ENCODE measurements at places on chromosomes 7 and 10.

DNA sequence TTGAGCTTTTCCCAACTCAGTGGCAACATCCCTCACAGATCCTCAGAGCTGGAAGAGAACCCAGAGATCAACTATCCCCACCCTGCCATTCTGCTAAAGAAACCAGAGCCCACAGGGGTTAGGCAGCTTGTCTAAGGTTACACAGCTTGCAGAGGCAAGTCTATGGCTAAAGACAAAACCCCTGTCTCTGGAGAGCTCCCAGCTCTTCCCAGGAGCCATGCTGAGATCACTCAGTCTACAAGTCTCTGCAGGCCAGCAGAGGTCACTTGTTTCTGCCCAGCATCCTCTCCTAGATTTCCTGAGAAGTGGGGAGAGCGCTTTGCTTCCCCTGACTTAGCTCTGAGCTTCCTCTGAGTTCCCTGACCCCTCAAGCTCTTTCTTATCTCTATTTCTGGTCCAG, 28.5 kb upstream of the LOXL4 start:
- H3K27me3 ChIP-seq = peaks cover 12% of the 10 kb centered on the region
- DNase-seq = no peak
- H3K4me1 ChIP-seq = no peaks in the 10 kb centered on the region
- H3K27ac ChIP-seq = no peak overlapping the region

GRCh38 chr7:95585426-95585789, 10.9 kb downstream of the PDK4 start:
- H3K27me3 ChIP-seq = no peaks in the 10 kb centered on the region
- no peaks in the 10 kb centered on the region for H3K36me3 ChIP-seq

DNA sequence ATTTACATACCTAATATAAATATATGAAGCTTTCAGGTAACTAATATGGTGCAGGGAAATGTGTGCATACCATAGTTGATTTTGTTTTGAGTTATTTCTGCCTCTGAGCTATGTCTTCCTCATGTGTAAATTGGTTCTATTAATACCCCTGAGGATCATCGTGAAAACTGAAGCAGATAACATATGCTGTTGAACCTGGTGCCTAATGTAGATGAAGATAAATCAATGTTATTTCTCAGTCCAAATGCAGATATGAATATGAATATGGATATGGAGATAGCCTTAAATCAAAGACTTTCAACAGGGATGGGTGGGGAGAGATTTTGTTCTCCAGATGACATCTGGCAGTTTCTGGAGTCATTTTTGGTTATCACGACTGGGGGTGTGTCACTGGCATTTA, 122.3 kb upstream of the ANKRD30A start:
- H3K27ac ChIP-seq = no peak overlapping the region
- H3K4me1 ChIP-seq = no peaks in the 10 kb centered on the region
- no peak for DNase-seq
- H3K36me3 ChIP-seq = no peaks in the 10 kb centered on the region

DNA sequence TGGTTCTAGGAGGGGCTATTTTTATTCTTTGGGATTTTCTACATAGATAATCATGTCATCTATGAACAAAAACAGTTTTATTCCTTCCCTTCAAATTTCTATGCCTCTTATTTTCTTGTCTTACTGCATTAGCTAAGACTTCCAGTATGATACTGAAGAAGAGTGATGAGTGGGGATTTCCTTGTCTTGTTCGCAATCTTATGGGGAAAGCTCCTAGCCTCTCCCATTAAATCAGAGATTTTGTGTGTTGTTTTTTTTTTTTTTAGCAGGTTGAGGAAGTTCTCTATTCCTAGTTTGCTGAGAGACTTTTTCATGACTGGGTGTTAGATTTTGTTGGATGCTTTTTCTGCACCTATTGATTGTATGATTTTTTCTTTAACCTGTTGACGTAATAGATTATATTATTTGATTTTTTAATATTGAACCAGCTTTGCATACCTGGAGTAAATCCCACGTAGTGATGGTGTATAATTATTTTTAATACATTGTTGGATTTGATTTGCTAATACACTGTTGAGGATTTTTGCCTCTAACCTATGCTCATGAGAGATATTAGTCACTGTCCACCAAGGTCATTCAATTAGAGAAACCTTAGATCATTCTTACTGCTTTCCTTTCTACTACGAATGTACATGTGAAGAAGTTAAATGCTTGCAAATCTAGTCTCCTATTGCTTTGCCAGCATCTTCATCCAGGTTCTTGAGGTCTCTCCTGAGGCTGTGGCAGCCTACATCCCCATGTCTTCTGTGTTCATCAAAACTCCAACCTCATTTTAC, 6.5 kb downstream of the ATP5F1C start:
- H3K27me3 ChIP-seq = no peaks in the 10 kb centered on the region

DNA sequence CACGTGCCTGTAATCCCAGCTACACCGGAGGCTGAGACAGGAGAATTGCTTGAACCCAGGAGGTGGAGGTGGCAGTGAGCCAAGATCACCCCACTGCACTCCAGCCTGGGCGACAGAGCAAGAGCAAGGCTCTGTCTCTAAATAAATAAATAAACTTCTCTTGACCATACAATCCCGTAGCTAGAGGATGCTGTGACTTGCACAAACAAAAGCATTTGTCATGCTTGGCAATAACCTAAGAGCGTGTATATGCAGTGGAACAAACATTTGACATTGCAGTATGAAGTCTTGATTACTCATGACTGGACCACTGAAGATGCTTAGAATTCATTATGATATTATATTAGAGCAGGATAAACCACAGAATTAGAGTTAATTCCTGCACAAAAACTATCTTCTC, 1.4 kb upstream of the C7orf57 start:
- H3K27me3 ChIP-seq = peaks cover 35% of the 10 kb centered on the region
- H3K36me3 ChIP-seq = no peaks in the 10 kb centered on the region
- DNase-seq = no peak
- no peak overlapping the region for H3K4me3 ChIP-seq

DNA sequence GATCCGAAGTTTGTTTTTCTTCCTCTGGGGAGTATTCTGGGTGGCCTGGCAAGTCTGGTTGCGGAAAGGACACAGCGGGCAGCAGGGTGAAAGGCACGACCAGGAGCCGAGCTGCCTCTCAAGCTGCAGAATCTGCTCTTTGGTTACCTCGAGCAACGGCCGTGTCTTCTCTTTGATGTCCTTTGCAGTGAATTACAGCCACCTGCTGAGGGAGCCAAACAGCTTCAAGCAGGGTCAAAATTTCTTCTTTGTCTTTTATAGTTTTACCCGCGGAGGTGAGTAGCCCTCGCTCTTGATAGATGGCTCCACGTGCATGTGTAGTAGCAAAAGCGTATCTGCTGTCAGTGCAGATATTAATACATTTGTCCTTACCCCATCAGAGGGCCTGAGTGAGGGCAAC, 177.3 kb upstream of the MBL2 start:
- no peak overlapping the region for H3K27ac ChIP-seq
- DNase-seq = no peak
- H3K36me3 ChIP-seq = no peaks in the 10 kb centered on the region

GRCh38 chr7:5421714-5422395, 1.8 kb downstream of the TNRC18 start:
- peaks cover 39% of the 10 kb centered on the region for H3K4me1 ChIP-seq

GRCh38 chr10:35572583-35572982, 32.6 kb upstream of the GJD4 start:
- no peaks in the 10 kb centered on the region for H3K4me1 ChIP-seq
- peaks cover 28% of the 10 kb centered on the region for H3K36me3 ChIP-seq
- no peaks in the 10 kb centered on the region for H3K27me3 ChIP-seq

All from activated naive CD8-positive, alpha-beta T cell treated with anti-CD3 and anti-CD28 coated beads, Interleukin-2, amount 50 U/mL, for 24 hours (primary cell).